Smooth muscle cell of bladder (primary cell): ENCODE measurements at places on chromosomes 5 and 9. TPM values are rescaled to one million over a fixed set of nuclear protein-coding genes. Genes with fewer than 3 reads are reported as not detected.

Gene ECM2
- 4.3 and 5.0 TPM in 2 replicates for total RNA-seq

Gene FRMPD1
- not detected in 2 replicates for total RNA-seq

Gene HTR1A
- not detected in 2 replicates for total RNA-seq

Gene RAB3C
- under 0.01 TPM in 1 of 2 replicates, not detected in the other for total RNA-seq

Gene PCDHB8
- 0.09 and 0.43 TPM in 2 replicates for total RNA-seq

Gene TAF1L
- under 0.01 TPM in 1 of 2 replicates, not detected in the other for total RNA-seq

Gene ARRDC1
- 11.5 and 12.9 TPM in 2 replicates for total RNA-seq

Gene NDUFB6
- total RNA-seq = 49.2 and 52.5 TPM in 2 replicates

Gene NRG2
- total RNA-seq = 0.18 and 0.28 TPM in 2 replicates

Gene FOXD4L4
- 0.14 and 0.18 TPM in 2 replicates for total RNA-seq
